ENCODE measurements at places on chromosomes 11 and 22. TPM values are rescaled to one million over a fixed set of nuclear protein-coding genes. Genes with fewer than 3 reads are reported as not detected.

DNA sequence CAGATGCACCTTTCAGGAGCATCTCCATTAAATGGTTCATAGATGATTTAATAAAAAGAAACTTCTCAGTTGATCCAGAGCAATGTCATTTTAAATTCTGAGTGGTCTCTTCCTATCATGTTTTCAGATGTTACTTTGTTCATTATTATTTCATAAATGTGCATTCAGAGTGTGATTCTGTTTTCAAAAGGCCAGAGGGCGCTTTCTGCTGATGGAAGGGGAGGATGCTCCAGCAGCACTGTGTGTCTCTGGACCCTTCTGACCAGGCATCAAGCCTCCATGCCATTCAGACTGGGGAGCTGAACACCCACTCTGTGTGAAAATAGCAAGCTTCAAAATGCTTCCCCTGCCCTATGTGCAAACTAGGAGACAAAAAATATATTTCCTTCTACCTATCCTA is 23.9 kb upstream of the CRTAM start:
- H3K36me3 ChIP-seq = peaks cover 6% of the 10 kb centered on the region
- no peak overlapping the region for H3K4me3 ChIP-seq
- no peaks in the 10 kb centered on the region for H3K27me3 ChIP-seq
- no peak overlapping the region for H3K27ac ChIP-seq
- DNase-seq = no peak

- H3K36me3 ChIP-seq = no peaks in the 10 kb centered on the region
- H3K27me3 ChIP-seq = no peaks in the 10 kb centered on the region
- H3K27ac ChIP-seq = no peak overlapping the region
- no peak for DNase-seq
Observed at GRCh38 chr11:91163619-91164451, 941.0 kb upstream of the CHORDC1 start.

GRCh38 chr22:44026630-44027511 is 2.8 kb downstream of the PARVB start:
- peak overlapping the region; percentile 86 for H3K27ac ChIP-seq
- no peak overlapping the region for H3K4me3 ChIP-seq
- no peaks in the 10 kb centered on the region for H3K27me3 ChIP-seq
- H3K4me1 ChIP-seq = peaks cover 41% of the 10 kb centered on the region

DNA sequence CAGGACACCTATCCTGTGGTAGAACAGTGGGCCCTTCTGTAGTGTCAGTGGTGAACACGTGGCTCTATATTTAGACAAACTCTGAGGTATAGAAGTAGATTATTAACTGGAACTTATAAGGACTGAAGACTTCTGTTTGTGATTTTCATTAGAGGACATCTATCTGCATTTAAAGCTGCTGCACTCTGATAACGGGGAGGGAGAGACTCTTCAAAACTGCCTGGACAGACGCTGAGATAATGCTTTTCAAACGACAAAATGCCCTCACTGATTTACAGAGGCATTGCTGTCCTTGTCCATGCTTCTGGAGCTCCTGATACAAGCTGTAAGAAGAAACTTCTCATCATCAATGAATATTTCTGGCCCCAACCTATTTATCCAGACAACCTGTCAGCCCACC is 425.2 kb downstream of the OPCML start:
- no peaks in the 10 kb centered on the region for H3K4me1 ChIP-seq
- H3K27ac ChIP-seq = no peak overlapping the region
- no peaks in the 10 kb centered on the region for H3K36me3 ChIP-seq

CSNK2A3 gene
- not detected for total RNA-seq

DNA sequence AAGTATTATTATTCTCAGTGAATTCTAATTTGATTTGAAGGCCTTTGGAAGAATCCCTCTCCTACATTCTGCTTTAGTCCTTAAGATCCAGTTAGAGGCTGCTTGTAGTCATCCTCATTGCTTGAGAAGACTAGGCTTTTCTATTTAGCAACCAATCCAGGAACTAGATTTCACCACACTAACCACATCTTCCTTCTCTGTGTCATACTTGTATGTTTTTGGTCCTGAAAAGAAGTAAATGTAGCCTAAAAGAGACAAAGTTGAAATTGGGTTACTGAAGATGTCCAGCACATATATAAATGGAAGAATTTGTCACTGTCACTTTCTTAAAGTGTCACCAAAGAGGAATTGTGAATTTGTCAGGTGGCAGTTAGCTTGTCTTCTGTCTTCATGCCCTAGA is 46.6 kb upstream of the MMP7 start:
- no peak for DNase-seq
- no peaks in the 10 kb centered on the region for H3K27me3 ChIP-seq
- no peak overlapping the region for H3K4me3 ChIP-seq
- H3K4me1 ChIP-seq = no peaks in the 10 kb centered on the region
- H3K36me3 ChIP-seq = no peaks in the 10 kb centered on the region
